Skin of body (tissue), 3 donors: ENCODE measurements at places on chromosomes 12 and 14. TPM values are rescaled to one million over a fixed set of nuclear protein-coding genes. Genes with fewer than 3 reads are reported as not detected.

Gene ASPG
- 3.6 TPM for total RNA-seq

DNA sequence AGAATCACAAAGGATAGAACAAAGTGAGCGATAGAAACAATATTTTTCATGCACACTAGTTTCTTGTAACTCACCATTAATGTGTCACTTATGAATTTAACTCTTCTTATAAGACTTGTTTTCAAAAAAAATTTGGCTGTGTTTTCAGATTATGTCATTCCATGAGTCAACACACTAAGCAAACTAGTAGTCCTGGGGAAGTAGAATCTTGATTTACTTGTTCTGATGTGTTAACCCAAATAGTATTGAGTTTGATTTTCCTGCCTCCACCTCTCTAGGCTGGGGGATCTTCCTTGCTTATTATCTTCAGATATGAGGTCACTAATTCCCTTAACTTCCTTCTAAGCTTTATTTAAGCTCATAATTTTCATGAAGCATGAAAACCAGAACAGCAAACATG lies 151.0 kb upstream of the SEL1L start:
- DNase-seq = no peak

DNA sequence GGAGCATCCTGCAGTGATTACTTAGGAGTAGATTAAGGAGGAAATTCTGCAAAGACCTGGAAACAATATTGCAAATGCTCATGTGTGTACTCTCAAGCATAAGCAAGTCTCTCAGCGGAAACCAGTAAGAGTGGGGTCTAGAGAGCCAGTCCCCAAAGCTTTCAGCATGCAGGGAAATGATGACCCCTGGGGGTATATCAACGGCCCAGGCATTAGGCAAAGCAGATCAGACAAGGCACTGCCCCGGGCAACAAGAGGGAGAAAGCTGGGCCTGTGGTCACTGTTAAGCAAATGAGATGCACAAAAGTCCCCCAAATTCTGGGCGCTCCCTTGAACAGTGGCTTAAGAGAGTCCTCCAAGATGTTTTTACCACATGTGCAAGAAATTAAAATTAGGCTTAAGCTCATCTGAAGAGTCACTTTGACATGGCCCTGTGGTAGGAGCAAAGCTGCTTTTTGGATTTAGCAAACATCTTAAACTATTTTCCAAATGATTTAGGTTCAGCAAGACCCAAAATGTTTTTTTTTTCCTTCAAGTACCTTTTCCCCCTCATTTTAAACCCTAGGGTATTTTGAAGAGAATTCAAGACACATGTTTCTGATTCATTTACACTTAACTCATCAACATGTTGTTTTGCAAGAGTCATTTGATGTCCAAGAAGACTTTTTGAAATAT lies 457.1 kb upstream of the TBX3 start:
- peak; percentile 30 for DNase-seq

GRCh38 chr14:89374908-89375307 lies 42.1 kb downstream of the FOXN3 start:
- DNase-seq = no peak

DNA sequence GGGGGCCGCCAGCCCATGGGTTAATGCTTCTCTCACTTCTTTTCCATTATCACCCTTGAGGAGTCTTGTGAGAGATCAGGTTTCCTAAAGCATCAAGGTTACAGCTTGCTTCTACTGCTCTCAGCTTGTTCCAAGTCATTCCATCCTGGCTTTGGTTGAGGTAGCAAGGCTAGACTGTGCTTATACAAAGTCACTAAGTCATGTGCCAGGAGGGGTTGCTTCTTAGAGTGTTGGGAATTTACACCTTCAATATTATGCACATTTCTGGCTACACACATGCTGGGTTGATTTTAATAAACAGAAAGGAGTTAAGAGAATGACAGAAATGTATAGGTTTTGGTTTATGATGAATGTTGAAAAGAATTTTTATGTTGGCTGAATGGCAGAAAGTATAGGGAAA lies 21.8 kb downstream of the IFT43 start:
- DNase-seq = no peak
